A549 treated with CpdA at 1 μM for 4 hours (cell line): ENCODE measurements at places on chromosomes 1 and 21. TPM values are rescaled to one million over a fixed set of nuclear protein-coding genes. Genes with fewer than 3 reads are reported as not detected.

ALG14 gene
- total RNA-seq: 2.8 to 10.6 TPM (median 6.8 TPM) in 5 replicates

LRRC53 gene
- not detected in 5 replicates for total RNA-seq

F13B gene
- total RNA-seq: 0.05 to 0.28 TPM (median 0.06 TPM) in 3 of 5 replicates, not detected in the others

DISP3 gene
- 0.24 to 0.55 TPM (median 0.28 TPM) in 5 replicates for total RNA-seq

FMO1 gene
- not detected in 5 replicates for total RNA-seq

CENPF gene
- total RNA-seq: 75.8 to 111 TPM (median 81.2 TPM) in 5 replicates

CLCNKA gene
- total RNA-seq: 0.06 to 0.13 TPM (median 0.07 TPM) in 3 of 5 replicates, not detected in the others

SLC45A1 gene
- 2.1 to 3.5 TPM (median 2.5 TPM) in 5 replicates for total RNA-seq

FCRL5 gene
- total RNA-seq: not detected in 5 replicates

HJV gene
- not detected in 5 replicates for total RNA-seq

RGS4 gene
- 0.07 to 0.19 TPM (median 0.13 TPM) in 4 of 5 replicates, not detected in the other for total RNA-seq

LPAR3 gene
- 0.12 to 0.33 TPM (median 0.21 TPM) in 5 replicates for total RNA-seq

F5 gene
- 0.05 to 0.24 TPM (median 0.08 TPM) in 5 replicates for total RNA-seq

RNF223 gene
- 0.18 to 0.30 TPM (median 0.30 TPM) in 5 replicates for total RNA-seq

TSPEAR gene
- 0.04 TPM in 1 of 5 replicates, not detected in the others for total RNA-seq

TRAPPC10 gene
- total RNA-seq: 14.2 to 17.3 TPM (median 15.9 TPM) in 5 replicates

MANEAL gene
- 22.2 to 27.6 TPM (median 25.3 TPM) in 5 replicates for total RNA-seq

SPRR4 gene
- total RNA-seq: not detected in 5 replicates

RBP7 gene
- 5.5 to 7.3 TPM (median 5.7 TPM) in 5 replicates for total RNA-seq

CFAP57 gene
- 0.21 to 0.58 TPM (median 0.33 TPM) in 5 replicates for total RNA-seq

SPATA1 gene
- total RNA-seq: 0.47 to 1.3 TPM (median 0.72 TPM) in 5 replicates

ADAMTS5 gene
- total RNA-seq: not detected in 5 replicates

KIF14 gene
- 7.9 to 13.1 TPM (median 11.6 TPM) in 5 replicates for total RNA-seq

DNAJC28 gene
- total RNA-seq: 0.10 to 0.61 TPM (median 0.43 TPM) in 5 replicates

PLCH2 gene
- total RNA-seq: 0.15 to 0.41 TPM (median 0.34 TPM) in 5 replicates

CD5L gene
- not detected in 5 replicates for total RNA-seq

CASP9 gene
- 5.2 to 6.6 TPM (median 5.8 TPM) in 5 replicates for total RNA-seq

RHEX gene
- not detected in 5 replicates for total RNA-seq

ANGPTL1 gene
- not detected in 5 replicates for total RNA-seq

ATAD3A gene
- total RNA-seq: 32.6 to 40.2 TPM (median 37.8 TPM) in 5 replicates

KRTAP19-1 gene
- not detected in 5 replicates for total RNA-seq

KRTAP25-1 gene
- total RNA-seq: not detected in 5 replicates

HMCN1 gene
- total RNA-seq: 0.04 to 0.17 TPM (median 0.09 TPM) in 5 replicates

KRTAP11-1 gene
- not detected in 5 replicates for total RNA-seq

RAB3B gene
- total RNA-seq: 6.0 to 12.8 TPM (median 7.0 TPM) in 5 replicates

RCOR3 gene
- 20.1 to 22.5 TPM (median 21.5 TPM) in 5 replicates for total RNA-seq

GPBP1L1 gene
- 33.1 to 57.0 TPM (median 35.1 TPM) in 5 replicates for total RNA-seq

SFN gene
- 397 to 545 TPM (median 475 TPM) in 5 replicates for total RNA-seq

PLEKHG5 gene
- 2.8 to 5.2 TPM (median 3.8 TPM) in 5 replicates for total RNA-seq

SETSIP gene
- total RNA-seq: 0.06 TPM in 1 of 5 replicates, not detected in the others

CAPN8 gene
- total RNA-seq: 0.39 to 0.69 TPM (median 0.54 TPM) in 5 replicates

SLFNL1 gene
- 0.03 TPM in 1 of 5 replicates, not detected in the others for total RNA-seq

AMY1A gene
- total RNA-seq: not detected in 5 replicates

LRRIQ3 gene
- 0.81 to 1.1 TPM (median 0.94 TPM) in 5 replicates for total RNA-seq
